ENCODE measurements at places on chromosomes 1 and 21. TPM values are rescaled to one million over a fixed set of nuclear protein-coding genes. Genes with fewer than 3 reads are reported as not detected.

GRCh38 chr1:2210084-2210653 is 15.6 kb upstream of the FAAP20 start:
- H3K27me3 ChIP-seq, result no peaks in the 10 kb centered on the region
- peaks cover 60% of the 10 kb centered on the region for H3K4me1 ChIP-seq
- no peak for DNase-seq
- no peaks in the 10 kb centered on the region for H3K36me3 ChIP-seq
- no peak overlapping the region for H3K4me3 ChIP-seq

GRCh38 chr1:196306421-196306820 is 301.8 kb downstream of the KCNT2 start:
- H3K27me3 ChIP-seq, result no peaks in the 10 kb centered on the region
- no peak for DNase-seq
- no peak overlapping the region for H3K27ac ChIP-seq
- H3K36me3 ChIP-seq, result no peaks in the 10 kb centered on the region

- H3K4me3 ChIP-seq, result no peak overlapping the region
- H3K36me3 ChIP-seq, result no peaks in the 10 kb centered on the region
Observed at GRCh38 chr1:24055681-24056080, 56.3 kb downstream of the MYOM3 start.

DNA sequence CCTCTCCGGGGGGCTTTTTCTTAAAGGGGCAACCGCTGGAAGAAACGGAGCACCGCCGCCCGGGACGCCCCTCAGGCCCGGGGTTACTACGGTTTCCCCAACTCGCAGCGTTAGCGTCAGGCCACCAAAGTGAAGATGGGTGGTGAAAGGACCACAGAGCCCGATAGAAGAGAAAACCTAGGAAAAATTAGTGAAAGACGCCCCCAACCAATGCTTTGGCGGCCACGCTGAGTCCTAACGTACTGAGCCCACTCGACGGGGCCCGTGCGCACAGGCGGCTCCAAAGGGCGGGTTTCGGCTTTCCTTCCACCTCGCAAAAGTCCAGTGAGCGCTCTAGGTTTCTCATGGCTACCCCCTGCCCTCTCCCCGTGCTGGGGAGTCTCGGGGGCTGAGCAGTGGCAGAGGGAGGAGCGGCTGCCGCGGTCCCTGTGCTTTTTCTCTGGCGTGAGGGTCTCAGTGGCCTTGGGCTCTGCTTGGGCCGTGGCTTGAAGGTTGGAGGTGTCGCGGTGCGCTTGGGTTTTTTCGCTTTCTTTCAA is 12.2 kb upstream of the SPEN start:
- H3K27me3 ChIP-seq, result no peaks in the 10 kb centered on the region
- no peak for DNase-seq
- peak overlapping the region; percentile 68 for H3K4me3 ChIP-seq
- peaks cover 2% of the 10 kb centered on the region for H3K4me1 ChIP-seq
- H3K36me3 ChIP-seq, result no peaks in the 10 kb centered on the region

GRCh38 chr1:3141129-3141528 is 72.1 kb downstream of the PRDM16 start:
- H3K4me3 ChIP-seq, result no peak overlapping the region
- no peaks in the 10 kb centered on the region for H3K36me3 ChIP-seq
- no peak for DNase-seq
- H3K27me3 ChIP-seq, result no peaks in the 10 kb centered on the region
- no peak overlapping the region for H3K27ac ChIP-seq

DNA sequence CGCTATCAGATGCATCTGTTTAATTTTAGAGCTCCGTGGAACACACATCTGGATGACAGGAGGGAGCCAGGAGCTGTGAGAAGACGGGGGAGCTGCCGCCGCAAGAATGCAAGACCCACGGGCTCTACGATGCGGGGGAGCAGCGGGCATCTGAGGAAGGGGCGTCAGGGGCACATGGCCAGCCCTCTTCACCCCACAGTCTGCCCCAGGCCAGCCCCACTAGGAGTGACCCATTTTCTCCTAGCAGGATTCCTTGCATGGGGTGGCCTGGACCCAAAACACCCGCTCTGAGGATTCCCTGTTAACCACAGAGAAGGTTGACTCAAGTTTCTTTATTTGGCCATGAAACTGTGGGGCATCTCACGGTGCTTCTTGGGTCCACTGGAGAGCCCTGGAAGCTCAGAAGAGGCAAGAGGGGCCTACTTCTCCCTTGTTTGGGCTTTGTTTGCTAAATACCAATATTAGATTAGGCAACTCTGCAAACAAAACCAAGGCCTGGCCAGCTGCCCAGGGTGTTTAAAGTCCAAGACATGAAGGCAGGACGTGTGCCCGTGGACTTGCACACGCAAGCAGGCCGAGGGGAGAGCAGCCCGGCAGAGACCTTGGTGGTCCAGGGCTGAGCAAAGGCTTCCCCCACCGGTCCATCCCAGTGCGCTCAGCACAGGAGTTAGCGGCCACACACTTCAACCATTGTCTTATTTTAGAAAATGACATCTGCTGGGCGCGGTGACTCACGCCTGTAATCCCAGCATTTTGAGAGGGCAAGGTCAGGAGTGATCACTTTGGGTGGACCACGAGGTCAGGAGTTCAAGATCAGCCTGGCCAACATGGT is 89.8 kb downstream of the DHRS3 start:
- peak; percentile 45 for DNase-seq
- H3K4me1 ChIP-seq, result peaks cover 8% of the 10 kb centered on the region
- H3K27me3 ChIP-seq, result no peaks in the 10 kb centered on the region
- no peak overlapping the region for H3K27ac ChIP-seq
- H3K4me3 ChIP-seq, result no peak overlapping the region

DNA sequence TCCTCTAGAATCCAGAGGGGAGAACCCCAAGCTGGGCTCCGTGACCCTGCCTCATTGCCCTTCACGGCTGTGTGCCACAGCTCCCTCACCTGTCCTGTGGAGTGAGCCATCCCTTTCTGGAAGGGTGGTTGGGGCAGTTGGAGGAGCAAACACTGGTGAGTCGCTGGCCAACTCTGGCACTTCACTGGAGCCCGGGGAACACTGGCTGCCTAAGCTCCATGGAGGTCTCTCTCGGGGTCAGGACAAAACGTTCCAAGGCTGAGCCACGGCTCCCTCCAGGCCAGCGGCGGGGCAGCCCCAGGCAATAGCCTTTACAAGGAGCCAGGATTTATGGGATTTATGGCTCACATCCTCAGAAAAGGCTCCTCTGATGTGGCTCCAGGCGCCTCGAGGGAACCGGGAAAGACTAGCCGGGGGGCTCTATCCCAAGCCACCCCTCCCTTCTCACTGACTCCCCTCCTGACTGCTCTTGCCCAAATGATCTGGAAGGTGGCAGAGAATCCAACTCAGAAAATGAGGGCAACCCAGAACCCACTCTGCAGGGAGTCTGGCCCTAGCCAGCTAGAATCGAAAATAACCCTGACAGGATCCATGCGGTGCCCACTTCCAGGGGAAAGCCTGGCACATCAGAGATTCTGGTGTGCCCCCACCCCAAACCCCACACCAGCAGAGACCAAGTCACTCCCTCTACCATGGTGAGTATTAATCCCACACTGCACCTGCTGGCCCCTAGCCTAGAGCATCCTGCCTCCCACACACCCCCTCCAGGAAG is 75.2 kb downstream of the GLIS1 start:
- H3K4me3 ChIP-seq, result no peak overlapping the region
- H3K4me1 ChIP-seq, result no peaks in the 10 kb centered on the region
- H3K27me3 ChIP-seq, result peaks cover 9% of the 10 kb centered on the region
- no peaks in the 10 kb centered on the region for H3K36me3 ChIP-seq
- DNase-seq, result no peak

- no peak for DNase-seq
- H3K36me3 ChIP-seq, result peaks cover 7% of the 10 kb centered on the region
- H3K4me3 ChIP-seq, result no peak overlapping the region
- peaks cover 8% of the 10 kb centered on the region for H3K4me1 ChIP-seq
- peak overlapping the region; percentile 59 for H3K27ac ChIP-seq
Observed at GRCh38 chr1:53025769-53026112, 36.3 kb upstream of the PODN start.

- no peaks in the 10 kb centered on the region for H3K27me3 ChIP-seq
- H3K36me3 ChIP-seq, result peaks cover 24% of the 10 kb centered on the region
- no peak overlapping the region for H3K27ac ChIP-seq
- no peak overlapping the region for H3K4me3 ChIP-seq
Observed at GRCh38 chr1:22108339-22109105, 34.4 kb downstream of the WNT4 start.

- no peak overlapping the region for H3K27ac ChIP-seq
- no peak overlapping the region for H3K4me3 ChIP-seq
- peaks cover 11% of the 10 kb centered on the region for H3K36me3 ChIP-seq
- H3K4me1 ChIP-seq, result peaks cover 1% of the 10 kb centered on the region
- no peaks in the 10 kb centered on the region for H3K27me3 ChIP-seq
- peak; percentile 93 for DNase-seq
Observed at GRCh38 chr1:193211539-193211938, 25.1 kb upstream of the B3GALT2 start.

DNA sequence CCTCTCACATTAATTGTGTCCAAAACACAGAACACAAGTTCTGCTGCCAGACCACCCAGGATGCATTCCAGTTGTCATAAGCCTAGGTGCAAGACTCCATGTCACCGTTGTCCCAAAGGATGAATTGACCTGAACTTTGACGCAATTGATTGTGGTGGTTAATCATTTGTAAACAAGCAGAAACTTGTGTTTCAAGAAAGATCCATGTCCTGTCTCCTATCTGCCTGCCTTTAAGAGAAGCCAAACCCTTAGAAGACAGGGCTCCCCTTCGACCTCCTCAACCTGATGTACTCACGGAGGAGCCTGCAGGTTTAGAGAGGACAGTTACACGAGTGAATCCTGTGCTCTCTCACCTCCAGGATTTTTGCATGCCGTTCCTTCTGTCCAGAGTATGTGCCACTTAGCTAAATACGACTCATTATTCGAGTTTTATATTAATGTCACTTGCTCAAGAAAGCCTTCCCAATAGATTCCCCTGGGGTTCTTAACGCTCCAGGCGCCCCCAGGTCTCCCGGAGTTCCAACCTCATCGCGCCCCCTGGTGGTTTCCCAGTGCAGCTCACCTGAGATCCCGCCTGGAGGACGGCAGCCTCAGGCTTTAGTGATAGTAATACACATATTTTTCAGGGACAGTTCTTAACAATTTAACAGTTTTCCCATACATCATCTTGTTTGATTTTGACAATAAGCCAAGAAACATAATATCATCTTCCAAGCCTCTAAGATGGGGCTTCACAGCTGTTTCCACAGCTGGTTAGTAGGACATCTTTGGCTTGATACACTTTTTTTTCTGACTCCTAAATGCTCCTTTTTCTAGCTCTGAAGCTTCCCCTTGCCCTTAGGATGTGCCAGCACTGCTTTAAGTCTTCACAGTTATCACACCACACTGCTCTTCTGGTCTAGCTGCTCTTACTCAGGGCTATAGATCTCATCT is 2.4 kb upstream of the C8B start:
- H3K36me3 ChIP-seq, result no peaks in the 10 kb centered on the region
- no peak overlapping the region for H3K4me3 ChIP-seq
- no peaks in the 10 kb centered on the region for H3K4me1 ChIP-seq
- DNase-seq, result peak; percentile 15
- H3K27ac ChIP-seq, result no peak overlapping the region

DNA sequence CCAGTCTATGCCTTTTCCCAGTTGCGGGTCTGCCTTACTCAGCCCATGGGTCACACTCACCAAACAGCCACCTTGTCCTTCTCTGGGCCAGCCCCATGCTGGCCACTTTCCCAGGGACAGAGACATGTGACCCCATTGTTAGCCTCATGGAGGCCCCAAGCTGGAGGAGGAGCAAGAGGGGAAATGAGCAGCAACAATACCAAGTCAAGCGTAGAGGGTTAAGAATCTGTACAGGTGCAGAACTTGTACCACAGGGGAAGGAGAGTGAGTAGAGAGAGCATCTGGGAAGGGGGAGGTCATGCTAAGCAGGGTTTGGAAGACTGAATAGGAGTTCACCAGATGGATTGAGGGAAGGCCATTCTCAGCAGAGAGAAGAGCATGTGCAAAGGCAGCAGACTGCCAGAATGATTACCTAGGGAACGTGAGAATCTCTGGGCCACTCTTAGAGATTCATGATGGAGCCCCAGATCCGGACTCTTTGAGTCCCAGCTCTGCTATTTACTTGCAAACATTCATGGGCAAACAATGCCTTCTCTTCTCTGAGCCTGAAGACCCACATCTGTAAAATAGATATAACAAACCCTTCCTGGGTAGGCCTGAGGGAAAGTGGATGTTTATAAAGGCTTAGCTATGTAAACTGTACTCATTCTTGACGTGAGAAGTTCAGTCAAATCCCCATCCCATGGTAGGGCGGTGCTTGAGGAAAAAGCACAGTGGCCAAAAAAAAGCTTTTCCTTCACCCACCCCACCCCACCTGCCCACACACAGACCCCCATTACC is 2.8 kb upstream of the SLC2A1 start:
- peak overlapping the region; percentile 97 for H3K27ac ChIP-seq
- H3K27me3 ChIP-seq, result no peaks in the 10 kb centered on the region
- DNase-seq, result peak; percentile 90
- no peak overlapping the region for H3K4me3 ChIP-seq
- H3K36me3 ChIP-seq, result peaks cover 3% of the 10 kb centered on the region

GRCh38 chr1:44447051-44447810 is 42.2 kb downstream of the RNF220 start:
- no peak for DNase-seq
- no peak overlapping the region for H3K27ac ChIP-seq
- H3K4me1 ChIP-seq, result no peaks in the 10 kb centered on the region
- peaks cover 13% of the 10 kb centered on the region for H3K27me3 ChIP-seq

- H3K36me3 ChIP-seq, result no peaks in the 10 kb centered on the region
- DNase-seq, result no peak
- H3K4me1 ChIP-seq, result no peaks in the 10 kb centered on the region
- H3K4me3 ChIP-seq, result no peak overlapping the region
Observed at GRCh38 chr1:24898909-24899439, 31.1 kb downstream of the RUNX3 start.

GRCh38 chr1:76090283-76091203 is 16.0 kb downstream of the ST6GALNAC3 start:
- no peaks in the 10 kb centered on the region for H3K4me1 ChIP-seq
- H3K27me3 ChIP-seq, result no peaks in the 10 kb centered on the region
- DNase-seq, result no peak
- no peaks in the 10 kb centered on the region for H3K36me3 ChIP-seq
- no peak overlapping the region for H3K4me3 ChIP-seq

DNA sequence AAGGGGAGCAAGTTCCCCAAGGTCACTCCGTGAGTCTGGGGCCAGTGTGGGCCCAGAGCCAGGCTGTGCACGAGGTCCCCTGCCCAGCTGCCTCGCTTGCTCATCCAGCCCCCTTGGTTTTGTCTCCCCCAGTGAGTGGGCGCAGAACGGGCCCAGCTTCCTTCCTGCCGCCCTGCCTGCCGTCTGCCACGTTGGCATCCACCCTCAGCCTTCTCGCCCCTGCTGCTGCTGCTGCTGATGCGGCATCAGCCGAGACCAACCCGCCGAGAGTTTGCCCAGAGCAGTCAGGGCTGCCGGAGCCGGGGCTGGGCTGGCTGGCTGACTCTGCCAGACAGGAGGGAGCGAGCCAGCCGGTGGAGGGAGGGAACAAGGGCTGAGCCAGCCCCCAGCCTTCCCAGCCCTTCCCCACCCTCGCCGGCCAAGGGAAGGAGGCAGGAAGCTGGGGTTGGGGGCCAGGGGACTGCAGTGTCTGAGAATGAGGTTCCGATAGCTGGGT is 31.4 kb upstream of the WASF2 start:
- H3K4me3 ChIP-seq, result no peak overlapping the region
- H3K27me3 ChIP-seq, result no peaks in the 10 kb centered on the region
- H3K36me3 ChIP-seq, result no peaks in the 10 kb centered on the region
- no peak overlapping the region for H3K27ac ChIP-seq
- no peak for DNase-seq
- peaks cover 19% of the 10 kb centered on the region for H3K4me1 ChIP-seq

- no peak overlapping the region for H3K27ac ChIP-seq
- H3K4me3 ChIP-seq, result no peak overlapping the region
- H3K36me3 ChIP-seq, result no peaks in the 10 kb centered on the region
Observed at GRCh38 chr1:14743368-14743767, 144.9 kb downstream of the KAZN start.

The MRPL37 gene
- 132 TPM for total RNA-seq

The LIN28A gene
- not detected for total RNA-seq

The CELA2A gene
- total RNA-seq, result not detected

The CCDC17 gene
- 0.56 TPM for total RNA-seq

The DIO1 gene
- total RNA-seq, result not detected

The KCNJ9 gene
- not detected for total RNA-seq

The OR10J1 gene
- total RNA-seq, result not detected

The P3H1 gene
- 108 TPM for total RNA-seq

Data from IMR-90 (cell line).